A673 (cell line): ENCODE measurements at places on chromosomes 6 and 20. TPM values are rescaled to one million over a fixed set of nuclear protein-coding genes. Genes with fewer than 3 reads are reported as not detected.
A peak's percentile ranks its signal among the peaks of the same experiment; 100 is the strongest.

- H3K27me3 ChIP-seq: no peaks in the 10 kb centered on the region
- peak; percentile 11 for DNase-seq
- no peak overlapping the region for H3K27ac ChIP-seq
- no peaks in the 10 kb centered on the region for H3K36me3 ChIP-seq
Observed at GRCh38 chr6:118963003-118963402, 28.0 kb upstream of the MCM9 start.

DNA sequence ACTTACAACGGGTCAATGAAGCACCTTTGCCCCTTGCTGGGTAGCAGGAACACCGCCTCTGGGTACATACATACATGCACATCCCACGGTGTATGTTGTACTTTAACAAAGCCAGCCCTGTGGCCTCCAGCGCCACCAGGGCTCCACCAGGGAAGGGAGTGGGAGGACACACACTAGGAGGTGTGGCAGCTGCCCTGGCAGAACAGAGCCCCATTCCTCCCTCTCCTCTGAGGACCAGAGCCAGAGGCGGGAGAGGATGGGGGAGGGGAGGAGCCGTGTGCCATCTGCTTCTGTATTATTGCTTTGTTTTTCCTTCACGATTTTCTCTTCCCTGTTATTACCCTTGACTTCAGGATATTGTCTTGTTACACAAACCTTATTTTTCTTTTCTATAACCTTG, 105.8 kb upstream of the TRAF3IP2 start:
- no peaks in the 10 kb centered on the region for H3K27me3 ChIP-seq
- no peaks in the 10 kb centered on the region for H3K4me1 ChIP-seq
- DNase-seq: no peak
- H3K4me3 ChIP-seq: no peak overlapping the region
- no peaks in the 10 kb centered on the region for H3K36me3 ChIP-seq

GRCh38 chr6:115203381-115203780, 857.3 kb downstream of the FRK start:
- no peaks in the 10 kb centered on the region for H3K4me1 ChIP-seq
- DNase-seq: no peak
- no peak overlapping the region for H3K4me3 ChIP-seq
- H3K36me3 ChIP-seq: no peaks in the 10 kb centered on the region
- H3K27me3 ChIP-seq: no peaks in the 10 kb centered on the region
- no peak overlapping the region for H3K27ac ChIP-seq

The IL17F gene
- total RNA-seq: not detected in 2 replicates

DNA sequence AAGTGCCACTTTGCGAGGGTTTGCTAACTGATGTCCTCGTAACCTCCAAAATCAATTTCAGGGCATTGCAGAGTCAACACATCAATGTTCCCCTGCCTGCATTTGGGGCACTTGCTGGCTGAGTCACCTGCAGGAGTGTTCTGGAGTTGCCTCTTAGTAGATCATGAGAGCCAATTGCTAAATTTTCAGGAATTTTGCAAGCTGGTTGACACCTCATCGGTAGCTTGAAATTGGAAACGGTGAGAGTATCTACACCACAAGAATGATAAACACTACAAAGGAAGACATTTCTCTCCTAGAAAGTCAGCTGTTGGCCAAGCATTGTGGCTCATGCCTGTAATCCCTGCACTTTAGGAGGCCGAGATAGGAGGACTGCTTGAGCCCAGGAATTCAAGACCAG, 10.8 kb upstream of the BFSP1 start:
- no peak for DNase-seq
- no peaks in the 10 kb centered on the region for H3K27me3 ChIP-seq
- no peak overlapping the region for H3K27ac ChIP-seq
- peaks cover 9% of the 10 kb centered on the region for H3K4me1 ChIP-seq
- no peak overlapping the region for H3K4me3 ChIP-seq

DNA sequence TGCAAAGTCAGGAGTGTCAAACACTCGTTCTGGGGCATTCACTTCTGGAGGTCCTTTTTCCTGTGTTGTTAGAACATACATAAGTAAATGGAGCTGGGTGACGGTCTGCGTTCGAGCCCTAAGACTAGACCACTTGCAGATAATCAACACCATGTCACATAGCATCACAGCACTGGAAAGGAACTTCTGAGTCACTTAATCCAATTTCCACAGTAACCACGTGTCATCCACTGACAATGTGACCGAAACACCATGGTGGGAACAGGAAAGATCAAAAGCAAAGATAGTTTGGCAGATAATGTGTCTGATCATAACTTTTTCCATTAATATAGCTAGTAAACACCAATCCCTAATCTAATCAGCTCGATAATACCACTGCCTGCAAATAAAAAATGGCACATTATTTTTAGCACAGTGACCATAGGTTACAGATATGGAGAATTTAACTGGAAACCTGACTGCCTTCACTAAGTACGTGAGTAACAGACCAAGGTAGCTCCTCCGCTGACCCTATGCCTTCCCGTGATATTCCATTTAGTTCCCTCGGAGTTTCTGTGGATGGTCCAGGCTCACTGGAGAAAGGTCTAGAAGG, 34.8 kb downstream of the WRNIP1 start:
- peak; percentile 92 for DNase-seq
- H3K27me3 ChIP-seq: no peaks in the 10 kb centered on the region
- no peak overlapping the region for H3K4me3 ChIP-seq
- H3K4me1 ChIP-seq: peaks cover 29% of the 10 kb centered on the region
- no peaks in the 10 kb centered on the region for H3K36me3 ChIP-seq
- H3K27ac ChIP-seq: peak overlapping the region; percentile 78

- no peak overlapping the region for H3K4me3 ChIP-seq
- H3K27me3 ChIP-seq: no peaks in the 10 kb centered on the region
- H3K4me1 ChIP-seq: no peaks in the 10 kb centered on the region
- peak; percentile 27 for DNase-seq
Observed at GRCh38 chr6:40852779-40853373, 186.1 kb downstream of the UNC5CL start.
